ENCODE measurements at places on chromosomes 13 and 19.

- DNase-seq = no peak
Measured at GRCh38 chr19:31110336-31110735, 238.9 kb downstream of the TSHZ3 start.

DNA sequence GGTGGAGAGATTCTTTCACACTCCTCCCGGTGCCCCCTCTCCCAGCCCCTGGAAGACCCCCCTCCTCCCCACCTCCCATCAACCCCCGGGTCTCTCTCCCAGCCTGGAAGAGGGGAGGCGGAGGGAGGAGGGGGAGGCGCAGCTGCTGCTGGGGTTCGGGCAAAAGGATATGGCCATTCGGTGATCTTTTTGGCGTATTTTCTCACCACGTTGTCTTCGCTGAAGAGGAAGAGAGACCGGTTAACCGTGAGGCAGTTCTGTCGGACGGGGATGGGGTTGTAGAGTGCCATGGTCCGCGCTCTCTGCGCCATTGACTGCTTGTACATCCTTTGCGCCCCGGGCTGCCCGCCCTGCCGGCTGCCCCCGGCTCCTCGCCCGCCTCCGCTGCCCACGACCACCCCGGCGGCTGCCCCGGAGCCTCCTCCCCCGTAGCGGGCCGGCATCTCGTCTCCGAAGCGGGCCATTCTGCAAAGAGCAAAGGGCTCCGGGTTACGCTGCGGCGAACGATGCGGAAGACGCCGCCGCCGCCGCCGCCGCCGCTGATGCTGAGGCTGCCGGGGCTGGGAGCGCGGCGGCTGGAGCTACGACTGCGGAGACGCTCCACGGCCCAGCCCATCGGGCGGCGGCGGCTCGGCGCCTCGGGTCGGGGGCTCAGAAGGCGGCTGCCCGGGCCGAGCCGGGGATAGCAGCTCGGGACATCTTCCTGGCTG, 363 bp downstream of the CACNA1A start:
- peak; percentile 36 for DNase-seq

GRCh38 chr19:10603084-10603872, 16.2 kb upstream of the AP1M2 start:
- peak; percentile 73 for DNase-seq

DNA sequence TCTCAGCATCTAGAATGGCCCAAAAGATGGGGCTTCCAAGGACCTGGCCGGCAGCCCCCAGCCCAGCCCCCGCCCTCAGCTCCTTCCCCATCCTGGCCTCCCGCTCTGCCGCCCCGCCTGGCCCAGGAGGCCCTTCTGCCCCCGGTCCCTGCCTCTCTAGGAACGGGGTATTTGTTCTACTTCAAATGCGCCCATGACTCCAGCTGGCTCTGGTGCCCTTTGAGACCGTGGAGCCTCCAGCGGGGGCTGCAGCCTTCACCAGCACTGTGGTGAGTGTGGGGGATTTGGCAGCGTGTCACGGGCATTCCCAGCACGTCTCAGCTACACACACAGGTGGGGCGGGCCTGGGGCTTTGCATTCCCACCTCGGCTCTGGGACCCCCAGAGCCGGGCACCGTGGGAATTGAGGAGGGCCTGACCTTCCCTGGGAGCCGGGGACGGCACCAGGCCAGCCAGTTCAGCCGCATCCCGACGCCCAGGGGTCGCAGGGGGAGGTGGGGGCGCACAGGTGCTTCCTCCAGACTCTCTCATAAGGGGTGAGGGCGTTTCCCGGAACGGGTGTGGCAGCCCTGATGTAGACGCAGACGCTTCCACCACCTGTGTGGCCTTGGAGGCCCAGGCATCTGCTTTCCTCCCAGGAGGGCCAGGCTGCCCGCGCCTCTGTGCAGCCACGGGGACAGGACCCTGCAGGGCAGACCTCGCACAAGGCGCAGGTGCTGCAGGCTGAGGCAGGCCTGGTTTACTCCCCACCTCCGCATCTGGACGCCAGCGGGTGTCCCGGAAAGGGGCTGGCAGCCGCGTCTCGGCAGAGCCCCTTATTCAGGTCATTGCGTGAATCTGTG, 947 bp downstream of the ATP4B start:
- DNase-seq = no peak

DNA sequence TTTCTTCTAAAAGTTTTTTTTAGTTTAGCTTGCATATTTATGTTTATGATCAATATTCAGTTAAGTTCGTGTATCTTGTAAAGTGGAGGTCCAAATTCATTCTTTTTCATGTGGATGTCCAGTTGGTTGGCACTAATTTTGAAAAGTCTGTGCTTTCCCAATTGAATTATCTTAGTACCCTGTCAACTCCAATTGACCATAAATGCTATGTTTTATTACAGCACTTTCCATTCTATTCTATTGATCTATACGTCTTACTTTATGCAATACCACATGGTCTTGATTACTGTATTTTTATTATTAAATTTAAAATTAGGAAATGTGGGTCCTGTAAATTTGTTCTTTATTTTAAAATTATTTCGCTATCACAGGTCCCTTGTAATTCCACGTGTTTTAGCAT, 837.6 kb upstream of the SLC10A2 start:
- DNase-seq = no peak

DNA sequence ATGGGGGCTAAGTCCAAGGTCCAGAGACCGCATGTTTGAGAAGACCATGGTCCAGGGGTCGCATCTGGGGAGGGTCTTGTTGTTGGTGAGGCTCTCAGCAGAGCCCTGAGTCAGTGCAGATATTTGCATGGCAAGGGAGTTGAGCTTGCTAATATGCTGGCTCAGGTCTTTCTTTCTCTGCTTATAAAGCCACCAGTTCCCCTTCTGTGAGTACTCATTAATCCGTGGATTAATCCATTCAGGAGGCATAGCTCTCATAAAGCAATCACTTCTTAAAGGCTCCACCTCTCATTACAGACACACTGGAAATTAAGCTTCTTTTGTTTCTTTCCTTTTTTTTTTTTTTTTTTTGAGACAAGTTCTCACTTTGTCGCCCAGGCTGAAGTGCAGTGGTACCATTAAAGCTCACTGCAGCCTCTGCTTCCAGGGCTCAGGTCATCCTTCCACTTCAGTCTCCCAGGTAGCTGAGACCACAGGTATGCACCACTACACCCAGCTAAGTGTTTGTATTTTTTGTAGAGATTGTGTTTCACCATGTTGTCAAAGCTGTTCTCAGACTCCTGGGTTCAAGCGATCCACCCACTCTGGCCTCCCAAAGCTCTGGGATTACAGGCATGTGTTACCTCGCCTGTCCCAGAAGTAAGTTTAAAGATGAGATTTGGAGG, 216.4 kb downstream of the SLITRK5 start:
- DNase-seq = no peak

DNA sequence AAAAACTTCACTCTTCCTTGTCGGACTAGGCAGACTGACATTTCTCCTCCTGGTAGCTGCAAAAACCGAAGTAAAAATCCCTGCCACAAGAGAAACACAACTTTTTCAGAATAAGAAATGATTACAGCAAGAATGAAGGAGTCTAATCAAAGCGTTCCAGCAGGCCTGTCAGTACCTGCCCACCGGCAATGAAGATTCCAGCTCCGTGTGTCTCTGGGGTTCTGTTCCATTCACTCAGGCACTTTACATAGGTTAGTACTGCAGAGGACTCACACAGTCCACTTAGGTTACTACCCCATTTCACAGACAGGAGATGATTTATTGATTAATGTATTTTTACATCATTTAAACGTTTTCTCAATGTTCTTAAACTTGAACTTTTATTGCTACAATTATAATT, 275.5 kb downstream of the NHLRC3 start:
- no peak for DNase-seq

- DNase-seq = no peak
Measured at GRCh38 chr19:54422136-54422535, 6.9 kb downstream of the TTYH1 start.

DNA sequence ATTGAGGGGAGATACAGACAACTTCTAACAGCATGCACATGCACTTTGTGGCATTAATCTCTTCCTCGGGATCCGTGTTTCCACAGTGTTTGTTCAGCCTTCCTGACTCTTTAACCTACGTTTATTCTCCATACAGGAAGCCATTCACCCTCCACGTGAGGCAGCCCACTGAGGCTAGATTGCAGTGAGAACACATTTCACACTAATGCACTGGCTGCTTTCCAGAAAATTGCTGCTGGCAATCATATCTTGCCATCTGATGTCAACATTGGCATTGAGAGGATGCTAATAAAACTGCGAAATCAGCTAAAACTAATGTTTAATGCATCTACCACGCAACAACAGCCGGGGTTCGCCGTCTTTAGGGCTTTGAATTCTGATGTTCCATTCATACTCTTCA, 30.0 kb downstream of the DCLK1 start:
- DNase-seq = no peak

DNA sequence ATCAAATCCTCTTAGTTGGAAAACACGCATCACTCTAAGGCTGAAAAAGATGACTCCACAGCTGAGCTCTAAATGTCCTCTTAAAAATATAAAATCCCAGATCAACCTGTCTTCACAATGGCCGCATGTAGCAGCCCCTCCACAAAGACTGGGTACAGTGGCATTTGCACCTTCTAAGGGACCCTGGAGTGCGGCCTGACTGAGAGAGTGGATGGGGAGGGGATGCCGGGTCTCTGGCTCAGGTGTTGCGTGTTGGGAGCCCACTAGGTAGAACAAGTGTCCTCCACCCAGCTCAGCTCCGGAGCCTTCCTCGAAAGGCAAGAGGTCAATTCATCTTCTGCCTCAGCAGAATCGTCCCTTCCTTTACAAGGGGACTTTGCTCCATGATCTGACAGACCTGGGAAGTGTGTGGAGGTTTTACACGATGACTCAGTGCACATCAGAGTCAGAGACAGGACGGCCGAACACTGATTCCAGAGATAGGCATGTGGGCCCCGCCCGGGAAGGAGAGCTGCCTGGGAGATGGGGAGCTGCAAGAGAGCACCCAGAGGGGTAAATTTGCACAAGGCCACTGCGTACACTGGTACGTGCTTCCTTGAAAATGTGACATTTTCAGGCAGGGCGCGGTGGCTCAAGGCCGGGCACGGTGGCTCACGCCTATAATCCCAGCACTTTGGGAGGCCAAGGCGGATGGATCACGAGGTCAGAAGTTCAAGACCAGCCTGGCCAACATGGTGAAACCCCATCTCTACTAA, 23.5 kb upstream of the SLC15A1 start:
- no peak for DNase-seq

- DNase-seq = no peak
Measured at GRCh38 chr13:71751073-71751472, 115.9 kb downstream of the DACH1 start.

DNA sequence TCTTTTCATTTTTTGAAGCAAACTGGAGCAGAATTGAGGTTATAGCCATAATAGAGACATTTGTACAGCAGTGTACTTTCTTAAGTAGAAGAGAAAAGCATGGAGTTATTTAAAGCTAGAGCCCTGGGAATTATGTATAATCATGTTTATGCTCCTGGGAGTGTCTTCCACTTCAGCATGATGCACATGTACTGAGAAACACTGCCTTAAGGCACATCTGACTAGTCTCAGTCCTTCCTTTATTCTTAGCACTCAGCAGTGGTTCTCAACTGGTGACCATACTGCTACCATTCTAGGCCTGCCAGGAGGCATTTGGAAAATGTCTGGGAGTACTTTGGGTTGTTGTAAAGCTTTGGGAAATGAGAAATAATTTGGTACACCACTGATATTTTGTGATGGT, 45.8 kb downstream of the VWA8 start:
- DNase-seq = no peak

DNA sequence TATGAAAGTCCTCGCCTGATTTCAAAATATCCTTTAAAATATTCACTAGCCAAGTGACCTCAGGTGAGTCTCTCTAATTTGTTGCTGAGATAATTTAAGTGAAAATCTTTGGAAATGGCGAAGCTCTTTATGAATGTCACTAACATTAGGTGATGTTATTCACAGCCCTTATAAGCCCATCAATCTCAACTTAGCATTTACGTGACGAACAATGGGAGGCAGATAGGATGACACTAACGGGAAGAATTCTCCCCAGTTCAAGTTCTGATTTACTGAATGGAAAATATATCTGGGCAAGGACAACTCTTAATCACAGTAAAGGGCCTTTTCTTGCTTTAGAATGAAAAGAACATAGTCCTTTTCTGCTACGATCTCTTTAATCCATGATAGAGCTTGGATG, 378.7 kb downstream of the LIG4 start:
- no peak for DNase-seq

GRCh38 chr13:108283110-108283509, 13.6 kb downstream of the TNFSF13B start:
- no peak for DNase-seq

DNA sequence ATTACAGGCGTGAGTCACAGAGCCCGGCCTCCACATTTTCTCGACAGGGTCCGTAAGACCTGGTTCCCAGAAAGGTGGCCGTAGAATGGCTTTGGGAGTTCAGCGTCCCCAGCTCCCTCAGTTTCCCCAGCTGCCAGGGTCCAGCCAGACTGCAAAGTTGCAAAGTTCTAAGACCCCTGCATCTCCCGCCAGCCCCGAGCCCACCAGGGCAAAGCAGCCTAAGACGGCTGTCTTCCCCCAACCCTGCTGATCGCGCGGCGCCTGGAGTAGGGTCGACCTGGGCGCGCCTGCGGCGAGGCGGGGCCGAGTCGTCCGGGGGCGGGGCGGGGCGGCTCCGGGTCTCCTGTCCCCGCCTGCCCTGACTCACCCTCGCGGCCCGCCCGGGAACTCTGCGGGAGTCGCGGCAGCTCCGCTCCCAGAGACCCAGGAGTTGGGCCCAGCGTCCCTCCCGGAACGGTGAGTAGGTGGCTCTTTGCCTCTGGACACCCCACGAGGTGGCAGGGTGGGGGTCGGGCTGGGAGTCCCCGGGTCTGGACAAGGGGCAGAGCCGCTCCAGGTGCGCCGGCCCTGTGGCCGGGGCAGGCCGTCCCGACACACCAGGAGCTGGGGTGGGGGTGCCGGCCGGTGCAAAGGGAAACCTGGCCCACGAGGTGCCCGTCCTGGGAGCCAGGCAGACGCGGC, at the start of gene LRRC8E:
TSS of gene LRRC8E (plus strand) at position 366 of the 681 bp plus-strand sequence. CDS start 7,094 bp downstream, outside the sequence.
- DNase-seq = no peak

- no peak for DNase-seq
Measured at GRCh38 chr13:72514146-72514545, 213.3 kb downstream of the MZT1 start.

DNA sequence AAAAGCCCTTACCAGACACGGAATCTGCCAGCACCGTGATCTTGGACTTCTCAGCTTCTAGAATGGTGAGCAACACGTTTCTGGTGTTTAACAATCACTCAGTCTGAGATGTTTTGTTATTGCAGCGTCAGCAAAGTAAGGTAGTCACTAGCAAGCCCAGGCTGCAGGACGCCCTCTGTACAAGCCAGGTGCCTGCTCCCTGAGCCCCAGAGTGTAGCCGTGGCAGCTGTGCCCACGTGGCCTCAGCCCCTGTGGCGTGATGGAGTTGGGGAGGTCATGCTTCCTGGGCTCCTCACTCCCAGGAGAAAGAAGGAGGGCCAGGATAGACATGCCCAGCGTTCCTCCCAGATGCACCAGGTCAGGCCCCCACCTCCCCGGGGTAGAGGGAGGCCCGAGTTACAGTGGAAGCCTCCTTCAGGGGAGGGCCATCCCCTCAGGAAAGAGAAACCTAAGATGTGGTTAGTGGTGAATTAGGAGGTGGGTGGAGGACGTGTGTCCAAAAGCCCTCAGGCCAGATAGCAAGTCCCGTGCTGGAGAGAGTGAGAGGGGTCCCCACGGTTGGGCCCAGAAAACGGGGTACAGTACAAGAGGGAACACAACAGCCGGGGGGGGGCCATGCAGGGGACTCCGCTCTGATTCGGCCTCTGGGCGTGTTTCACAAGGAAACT, 169.6 kb upstream of the SOX1 start:
- DNase-seq = no peak

GRCh38 chr13:99743094-99743493, 228.5 kb downstream of the ZIC5 start:
- no peak for DNase-seq

GRCh38 chr13:45243077-45243476, 42.2 kb upstream of the KCTD4 start:
- no peak for DNase-seq

Data from GM13977 (cell line).